ENCODE measurements at places on chromosomes 6 and 20.

- DNase-seq = no peak
These were observed 22.9 kb downstream of the PPP1R3G start for GRCh38 chr6:5108068-5108467.

GRCh38 chr20:45109634-45110033, 5.3 kb downstream of the WFDC5 start:
- no peak for DNase-seq

GRCh38 chr20:33019465-33020277, 11.8 kb upstream of the BPIFB6 start:
- DNase-seq = no peak

DNA sequence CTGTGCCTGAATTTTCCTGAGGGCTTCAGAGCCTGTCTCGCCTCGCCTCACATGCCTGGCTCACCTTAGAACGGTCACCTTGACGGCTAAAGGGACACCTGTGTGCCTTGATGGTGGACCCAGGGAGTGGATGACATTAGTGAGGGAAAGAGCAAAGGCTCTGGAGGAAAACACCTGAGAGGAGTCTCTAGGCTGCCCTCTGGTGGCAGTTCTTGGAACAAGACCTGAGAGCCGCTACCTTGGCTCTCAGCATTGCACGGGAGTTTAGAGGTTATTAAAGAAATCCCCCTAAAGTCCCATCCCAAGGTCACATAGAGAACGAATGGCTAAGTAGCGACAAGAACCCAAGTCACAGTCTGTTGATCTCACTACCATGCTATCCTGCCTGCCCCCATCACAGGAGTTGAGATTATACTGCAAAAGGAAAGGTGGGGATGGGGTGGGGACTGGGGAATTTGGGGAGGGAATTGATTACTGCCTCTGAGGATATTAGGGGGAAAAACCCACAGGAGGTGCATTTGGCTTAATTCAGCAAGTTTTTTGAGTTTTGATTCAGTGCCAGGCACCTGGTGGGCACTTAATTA, 7.9 kb upstream of the CDSN start:
- DNase-seq = peak; percentile 59

GRCh38 chr6:169806701-169807100, 55.3 kb downstream of the ERMARD start:
- DNase-seq = no peak

DNA sequence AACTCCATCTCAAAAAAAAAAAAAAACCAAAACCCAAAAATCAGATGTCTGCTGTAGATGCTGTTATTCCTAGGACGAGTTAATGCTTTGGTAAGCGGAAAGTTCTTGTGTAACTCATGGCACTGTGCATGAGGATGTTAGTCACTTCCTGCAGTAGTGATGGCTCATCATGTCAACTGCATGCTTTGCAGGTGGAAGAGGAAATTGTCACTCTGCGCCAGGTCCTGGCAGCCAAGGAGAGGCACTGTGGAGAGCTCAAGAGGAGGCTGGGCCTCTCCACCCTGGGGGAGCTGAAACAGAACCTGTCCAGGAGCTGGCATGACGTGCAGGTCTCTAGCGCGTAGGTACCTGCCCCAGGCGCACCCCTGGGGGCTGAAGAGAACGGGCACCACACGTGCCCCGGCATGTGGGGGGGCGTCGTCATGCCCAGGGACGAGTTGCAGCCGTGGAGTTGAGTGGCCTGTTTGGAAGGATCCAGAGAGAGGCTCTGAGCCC, 8.5 kb downstream of the TPD52L2 start:
- no peak for DNase-seq

GRCh38 chr20:32522526-32522775, 62.7 kb downstream of the NOL4L start:
- DNase-seq = no peak

DNA sequence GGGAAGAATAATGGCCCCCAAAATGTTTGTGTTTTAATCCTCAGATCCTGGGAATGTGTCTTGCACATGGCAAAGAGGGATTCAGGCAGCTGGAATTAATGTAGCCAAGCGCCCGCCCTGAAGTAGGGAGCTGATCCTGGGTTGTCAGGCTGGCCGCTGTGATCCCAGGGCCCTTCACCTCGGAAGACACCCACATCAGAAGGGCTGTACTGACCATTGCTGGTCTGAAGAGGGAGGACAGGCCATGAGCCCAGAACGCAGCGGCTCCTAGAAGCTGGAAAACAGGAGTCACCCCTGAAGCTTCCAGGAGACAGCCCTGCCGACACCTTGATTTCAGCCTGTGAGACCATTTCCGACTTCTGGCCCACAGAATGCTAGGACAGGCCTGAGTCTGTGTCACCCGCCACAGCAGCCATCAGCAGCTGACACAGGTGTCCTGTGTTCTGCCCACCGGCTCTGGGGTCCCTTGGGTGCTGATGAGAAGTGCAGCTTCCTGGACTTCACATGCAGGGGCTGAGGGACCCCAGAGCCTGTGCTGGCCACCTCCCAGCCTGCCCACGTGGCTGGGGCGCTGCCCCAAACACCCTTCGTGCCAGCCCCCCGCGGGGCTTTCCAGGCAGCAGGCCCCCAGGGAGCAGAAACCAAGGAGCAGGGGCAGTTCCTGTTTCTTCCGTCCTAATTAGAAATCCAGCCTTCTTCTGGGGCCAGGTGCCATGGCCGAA, 86.3 kb downstream of the ERMARD start:
- no peak for DNase-seq

- DNase-seq = no peak
These were observed 53.3 kb upstream of the KLHL31 start for GRCh38 chr6:53718597-53719460.

DNA sequence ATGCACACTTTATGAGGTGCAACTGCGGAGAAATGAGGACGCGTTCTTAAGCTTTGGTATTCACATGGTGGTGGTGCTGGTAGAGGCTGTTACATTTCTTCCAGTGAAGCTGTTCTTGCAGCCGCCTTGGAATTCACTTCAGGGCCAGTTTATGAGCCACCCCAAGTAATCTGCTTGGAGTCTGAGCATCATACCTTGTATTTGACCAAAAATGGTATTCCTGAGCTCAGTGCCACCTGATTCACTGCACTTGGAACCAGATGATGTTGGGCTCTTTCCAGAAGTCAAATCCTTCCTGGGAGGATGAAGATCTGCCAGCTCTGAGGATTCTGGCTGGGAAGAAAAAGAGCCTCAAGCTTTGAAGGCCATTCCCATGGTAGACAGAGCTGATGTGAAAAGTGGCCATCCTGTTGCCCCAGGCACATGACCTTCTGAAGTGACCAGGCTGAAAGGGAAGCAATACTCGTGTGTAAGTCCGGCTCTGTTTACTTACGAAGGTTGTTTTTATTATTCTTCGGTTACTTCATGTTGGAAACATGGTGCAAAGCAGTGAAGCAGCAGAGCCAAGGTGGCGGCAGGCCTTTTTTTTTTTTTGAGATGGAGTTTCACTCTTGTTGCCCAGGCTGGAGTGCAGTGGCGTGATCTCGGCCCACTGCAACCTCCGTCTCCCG, 7.7 kb downstream of the MANBAL start:
- DNase-seq = no peak

DNA sequence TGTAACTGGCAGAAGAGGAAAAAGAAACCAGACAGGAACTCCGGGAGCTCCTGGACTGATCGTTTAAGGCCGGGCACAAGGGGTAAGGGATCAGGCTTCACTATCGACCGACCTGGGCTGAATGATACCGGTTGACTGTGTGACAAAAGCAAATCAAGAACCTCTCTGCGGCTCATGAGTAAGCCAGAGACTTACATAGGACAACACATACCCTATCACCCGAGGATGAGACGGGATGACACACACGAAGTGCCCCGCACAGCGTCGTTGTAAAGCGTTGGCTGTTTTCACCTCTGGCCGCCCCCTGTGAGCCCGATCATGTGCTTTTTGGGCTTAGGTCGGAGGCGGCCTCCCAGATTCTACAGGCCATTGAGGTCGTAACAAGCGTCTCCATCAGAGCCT, 695 bp upstream of the TGIF2 start:
- peak; percentile 60 for DNase-seq

DNA sequence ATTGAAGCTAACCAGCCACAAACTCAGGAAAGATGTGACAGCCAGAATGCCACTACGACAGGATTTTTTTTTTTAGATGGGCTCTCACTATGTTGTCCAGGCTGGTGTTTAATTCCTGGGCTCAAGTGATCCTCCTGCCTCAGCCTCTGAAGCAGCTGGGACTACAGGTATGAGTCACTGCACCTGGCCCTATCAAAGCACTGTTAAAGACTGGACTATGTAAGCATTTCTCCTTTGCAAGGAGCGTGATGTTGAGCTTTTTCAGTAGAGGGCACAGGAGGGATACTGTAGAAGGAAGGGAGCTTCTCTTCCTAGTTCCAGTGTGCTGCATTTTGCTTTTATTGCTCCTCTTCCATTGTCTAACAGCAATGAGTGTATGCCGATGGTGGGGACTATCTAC, 35.8 kb downstream of the ZBTB9 start:
- DNase-seq = no peak

DNA sequence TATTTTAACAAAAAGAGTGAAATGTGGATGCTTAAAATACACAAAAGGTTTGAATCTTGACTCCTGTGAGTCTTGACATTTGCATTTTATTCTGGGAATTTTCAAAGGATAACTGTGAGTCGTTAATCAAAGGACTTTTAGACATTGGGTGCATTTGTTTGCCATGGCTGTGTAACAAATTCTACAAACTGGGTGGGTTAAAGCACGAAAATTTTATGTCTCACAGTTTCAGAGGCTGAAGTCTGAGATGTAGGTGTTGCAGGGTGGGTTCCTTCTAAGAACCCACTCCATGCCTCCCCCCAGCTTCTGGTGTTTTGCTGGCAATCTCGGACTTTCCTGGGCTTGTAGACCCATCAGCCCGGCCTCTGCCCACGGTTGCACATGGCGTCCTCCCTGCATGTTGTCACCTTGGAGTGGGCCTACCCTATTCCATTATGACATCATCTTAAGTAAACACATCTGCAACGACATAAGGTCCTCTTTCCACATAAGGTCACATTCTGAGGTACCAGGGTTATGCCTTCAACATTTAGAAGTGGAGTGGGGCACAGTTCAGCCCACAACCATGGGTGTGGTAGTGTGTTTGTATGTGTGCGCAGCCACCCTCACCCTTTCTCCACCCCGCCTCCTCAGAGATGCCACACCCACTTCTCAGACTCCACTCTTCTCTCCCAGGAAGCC, 113.1 kb downstream of the FOXA2 start:
- DNase-seq = no peak

DNA sequence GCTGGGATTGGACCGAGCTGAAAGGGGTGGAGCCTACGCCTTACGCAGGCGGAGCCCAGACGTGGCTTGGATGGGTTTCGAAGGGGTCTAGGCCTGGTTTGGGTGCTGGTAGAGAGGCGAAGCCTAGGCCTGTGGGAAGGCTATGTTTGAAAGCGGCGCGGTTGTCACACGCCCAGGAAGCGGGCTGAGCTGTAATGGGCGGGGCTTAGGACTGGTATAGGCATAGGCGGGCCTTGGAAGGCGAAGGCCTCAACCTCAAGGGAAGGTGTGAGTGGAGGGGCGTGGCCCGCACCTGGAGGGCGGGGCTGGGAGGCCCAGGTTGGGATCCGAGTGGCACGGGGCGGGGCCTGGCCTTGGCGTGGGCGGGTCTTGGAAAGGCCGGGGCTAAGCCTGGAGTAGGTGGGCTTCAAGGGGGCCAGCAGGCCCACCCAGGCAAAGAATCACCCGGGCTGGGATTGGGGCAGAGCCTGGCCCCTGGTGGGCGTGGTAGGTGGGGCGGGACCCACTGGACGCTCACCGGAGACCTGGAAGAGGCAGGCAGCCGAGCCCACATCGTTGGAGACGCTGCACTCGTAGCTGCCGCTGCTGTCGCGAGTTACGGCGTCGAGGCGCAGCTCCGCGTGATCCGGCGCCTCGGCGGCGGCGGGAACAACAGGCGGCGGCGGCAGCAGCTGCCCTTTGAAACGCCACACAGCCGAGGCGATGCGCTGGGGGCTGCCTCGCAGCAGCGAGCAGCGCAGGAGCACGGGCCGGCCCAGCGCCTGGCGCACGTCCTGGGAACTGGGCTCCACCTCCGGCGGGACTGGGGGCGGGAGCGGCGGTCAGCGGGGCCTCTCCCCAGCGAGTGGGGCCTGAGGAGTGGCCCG, 49.0 kb downstream of the MDGA1 start:
- DNase-seq = no peak

DNA sequence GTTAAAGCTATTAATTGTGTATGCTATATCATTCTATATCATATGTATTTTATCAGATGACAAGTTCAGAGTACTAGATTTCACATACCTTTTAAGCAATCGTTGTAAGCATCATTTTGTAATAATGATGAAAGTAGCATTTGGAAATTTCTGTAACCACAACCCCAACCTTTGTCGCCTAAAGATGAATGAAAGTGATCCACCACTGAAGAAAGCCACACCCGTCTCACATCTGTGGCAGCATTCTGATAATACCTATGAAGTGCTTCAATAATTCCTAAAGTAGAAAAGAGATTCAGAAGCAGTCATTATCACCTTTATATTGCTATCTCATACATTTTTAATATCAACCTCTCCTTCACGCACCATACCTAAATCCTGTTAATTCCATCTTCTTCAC, 16.6 kb downstream of the ZUP1 start:
- DNase-seq = no peak

DNA sequence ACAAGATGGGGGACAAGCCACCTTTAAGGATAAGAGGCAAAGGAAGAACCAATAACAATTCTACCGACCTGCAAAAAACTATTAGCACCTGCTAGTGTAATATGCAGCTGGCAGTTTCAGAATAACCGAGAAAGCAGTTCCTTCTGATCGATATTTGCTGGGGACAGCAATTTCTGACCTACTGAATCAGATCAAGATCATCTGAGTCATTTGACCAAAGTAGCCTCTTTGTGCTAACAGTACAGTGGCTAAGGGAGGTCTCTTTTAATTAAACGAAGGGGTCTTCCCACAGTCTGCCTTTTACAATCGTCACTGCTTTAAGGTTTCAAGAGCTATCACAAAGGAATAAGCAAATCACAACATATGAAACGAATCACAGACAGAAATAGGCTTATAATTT, 318.9 kb downstream of the BTBD9 start:
- no peak for DNase-seq

DNA sequence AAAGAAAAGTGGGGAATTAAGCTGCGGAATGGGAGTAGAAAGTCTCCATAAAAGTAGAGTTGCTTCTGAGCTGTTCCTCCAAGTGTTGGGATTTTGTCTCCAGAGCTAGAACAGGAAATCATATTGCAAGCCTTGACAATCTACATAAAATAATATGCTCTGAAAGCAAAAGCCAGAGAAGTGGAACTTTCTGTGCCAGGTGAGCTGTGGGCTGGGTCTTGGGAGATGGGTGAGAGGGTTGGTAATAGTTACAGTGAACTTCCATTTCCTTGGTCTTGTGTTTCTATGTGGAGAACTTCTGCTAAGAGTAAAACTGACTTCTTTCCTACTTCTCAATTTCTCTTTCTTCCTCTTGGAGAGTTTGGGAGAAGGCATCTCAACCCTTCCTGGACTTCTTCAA, 6.3 kb upstream of the HMGN4 start:
- no peak for DNase-seq

DNA sequence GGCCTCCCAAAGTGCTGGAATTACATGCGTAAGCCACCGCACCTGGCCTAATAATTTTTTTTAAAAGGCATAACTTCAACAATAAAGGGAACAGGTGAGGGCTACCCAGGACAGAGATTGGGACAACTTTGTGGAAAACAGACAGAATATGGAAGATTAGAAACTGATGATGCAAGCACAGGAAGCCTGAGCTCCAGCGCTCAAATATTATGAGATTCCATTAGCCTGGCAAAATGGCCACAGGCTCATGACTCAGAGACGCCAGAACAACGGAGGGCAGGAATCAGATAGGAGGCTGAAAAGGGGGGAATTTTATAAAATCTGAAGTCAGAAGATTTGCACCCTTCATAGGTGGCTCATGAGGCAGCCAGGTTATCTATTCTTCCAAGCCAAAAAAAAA, 103.1 kb upstream of the MRPS10 start:
- no peak for DNase-seq

- peak; percentile 34 for DNase-seq
These were observed 111.9 kb upstream of the GGTLC1 start for GRCh38 chr20:24100370-24101011.

Measured in effector memory CD4-positive, alpha-beta T cell (primary cell).